ENCODE measurements at places on chromosomes 6 and 20.

DNA sequence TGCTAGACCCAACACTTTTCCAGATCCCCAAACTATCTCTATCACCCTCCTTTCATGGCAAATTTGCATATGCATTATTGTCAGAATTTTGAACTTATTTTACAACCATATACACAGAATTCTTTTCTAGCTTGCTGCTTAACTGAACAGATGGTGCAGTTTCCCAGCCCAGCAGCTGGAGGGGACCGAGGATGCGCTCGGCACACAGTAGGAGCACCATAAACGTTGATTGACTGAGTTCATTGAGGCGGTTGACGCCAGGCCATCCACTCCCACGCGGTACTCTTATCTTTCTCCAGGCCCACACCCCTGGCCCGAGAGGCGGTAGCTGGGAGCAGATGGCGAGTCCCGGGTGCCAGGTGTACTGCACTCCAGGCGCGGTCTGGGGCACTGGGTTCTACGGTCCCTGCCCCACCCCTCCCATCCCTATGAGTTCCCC, 6.8 kb upstream of the SOX4 start:
- no peak for DNase-seq

DNA sequence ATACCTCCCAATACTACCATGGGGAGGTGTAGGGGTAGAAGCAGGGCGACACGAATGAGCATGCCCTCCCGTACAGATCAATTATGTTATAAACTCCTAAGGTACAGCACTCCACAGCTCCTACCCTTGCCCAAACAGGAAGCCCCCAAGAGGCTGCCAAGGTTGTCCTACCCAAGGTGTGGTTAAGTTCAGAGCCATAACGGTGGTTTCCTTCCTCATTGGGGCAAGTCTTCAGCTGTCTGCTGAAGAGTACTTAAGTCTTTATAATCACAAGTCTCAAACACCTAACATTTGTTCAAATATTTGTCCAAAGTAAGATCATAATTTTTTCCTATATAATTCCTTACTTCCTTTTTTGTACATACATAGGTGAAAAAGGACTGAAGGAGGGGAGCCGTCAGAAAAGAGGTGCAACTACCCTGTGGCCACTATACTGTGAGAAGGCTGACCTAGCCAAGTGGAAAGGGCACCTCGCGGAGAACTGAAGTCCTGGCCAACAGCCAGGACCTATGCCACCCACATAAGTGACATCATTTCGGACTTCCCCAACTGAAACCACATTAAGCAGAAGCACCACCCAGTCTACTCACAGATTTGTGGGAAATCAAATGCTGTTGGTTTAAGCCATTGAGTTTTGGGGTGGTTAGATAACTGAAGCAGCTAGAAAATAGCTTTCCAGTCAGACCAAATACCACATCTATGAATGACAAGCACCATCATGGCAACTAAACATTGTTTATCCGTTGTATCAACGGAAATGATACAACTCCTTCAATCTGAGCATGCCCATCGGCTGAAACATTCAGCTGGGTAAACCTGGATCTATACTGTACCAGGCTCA, 2.9 kb upstream of the RAB22A start:
- DNase-seq = peak; percentile 61

DNA sequence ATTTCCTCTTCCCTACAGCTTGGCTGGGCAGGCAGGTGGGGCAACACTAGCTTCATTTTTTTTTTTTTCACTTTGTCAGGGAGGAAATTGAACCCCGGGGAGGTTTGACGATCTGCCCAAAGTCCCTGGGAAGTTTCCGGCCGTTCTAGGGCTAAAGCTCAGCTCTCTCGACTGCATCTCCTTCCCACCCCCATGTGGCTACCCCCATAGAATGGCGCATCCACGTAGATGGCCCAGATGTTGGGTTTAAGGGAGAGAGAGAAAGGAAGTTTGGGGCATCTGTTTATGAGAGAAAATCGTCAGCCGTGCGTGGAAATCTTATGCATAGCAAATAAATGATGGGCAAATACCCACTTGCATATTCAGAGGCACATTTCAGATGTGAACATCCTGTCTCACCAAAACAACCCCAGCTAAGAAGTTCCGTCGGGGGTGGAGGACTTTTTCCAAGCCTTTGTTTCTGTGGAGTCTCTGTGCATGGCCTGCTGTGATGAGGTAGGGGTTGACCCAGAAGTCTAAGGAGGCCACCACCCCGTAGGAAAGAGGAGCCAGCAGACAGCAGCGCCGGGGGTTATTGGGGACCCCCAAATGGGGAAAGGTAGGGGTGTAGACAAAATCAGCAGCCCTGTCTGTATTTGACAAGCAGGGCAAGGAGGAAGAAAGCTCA, 40.5 kb upstream of the ZNF831 start:
- no peak for DNase-seq

- DNase-seq = no peak
Observed at GRCh38 chr20:57959018-57959417, 249.2 kb upstream of the PMEPA1 start.

DNA sequence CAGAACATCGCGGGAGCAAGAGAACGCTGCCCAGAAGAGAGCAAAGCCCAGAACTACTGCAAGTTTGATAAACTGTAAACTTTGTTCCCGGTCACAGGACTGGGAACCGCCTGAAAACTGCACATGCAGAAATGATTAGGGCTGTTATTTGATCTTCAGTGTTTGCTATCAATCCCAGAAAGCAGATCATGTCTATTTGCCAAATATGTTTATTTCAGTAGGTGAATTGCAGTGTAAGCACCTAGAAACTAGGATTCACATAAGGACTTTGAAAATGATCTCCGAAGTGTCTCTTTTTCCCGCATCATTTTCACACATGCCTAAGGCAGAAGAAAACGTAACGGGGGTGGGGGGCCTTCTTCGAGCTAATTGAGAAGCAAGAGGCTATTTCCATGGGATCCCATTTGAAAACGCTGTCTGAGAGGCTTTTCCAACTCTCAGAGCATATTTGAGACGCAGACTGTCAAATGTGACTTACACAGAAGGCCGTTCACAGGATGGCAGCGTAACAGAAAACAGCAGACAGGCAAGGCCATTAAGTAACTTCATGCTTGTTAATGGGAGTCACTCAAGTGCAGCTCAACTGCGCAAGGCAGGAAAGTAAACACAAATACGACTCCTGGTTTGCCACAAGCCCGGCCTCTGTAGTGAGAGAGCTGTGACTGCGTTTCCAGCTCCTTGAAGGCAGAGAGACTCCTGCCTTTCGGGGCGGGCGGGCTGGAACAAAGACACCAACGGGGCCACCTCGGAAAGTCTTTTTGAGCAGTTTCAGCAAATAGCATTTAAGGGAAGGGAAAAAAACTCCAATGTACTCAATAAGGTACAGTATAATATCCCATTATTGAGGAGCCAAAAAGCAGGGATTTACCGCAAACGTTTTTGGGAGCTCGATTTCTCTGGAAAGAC, 144.7 kb upstream of the ZNF217 start:
- no peak for DNase-seq

DNA sequence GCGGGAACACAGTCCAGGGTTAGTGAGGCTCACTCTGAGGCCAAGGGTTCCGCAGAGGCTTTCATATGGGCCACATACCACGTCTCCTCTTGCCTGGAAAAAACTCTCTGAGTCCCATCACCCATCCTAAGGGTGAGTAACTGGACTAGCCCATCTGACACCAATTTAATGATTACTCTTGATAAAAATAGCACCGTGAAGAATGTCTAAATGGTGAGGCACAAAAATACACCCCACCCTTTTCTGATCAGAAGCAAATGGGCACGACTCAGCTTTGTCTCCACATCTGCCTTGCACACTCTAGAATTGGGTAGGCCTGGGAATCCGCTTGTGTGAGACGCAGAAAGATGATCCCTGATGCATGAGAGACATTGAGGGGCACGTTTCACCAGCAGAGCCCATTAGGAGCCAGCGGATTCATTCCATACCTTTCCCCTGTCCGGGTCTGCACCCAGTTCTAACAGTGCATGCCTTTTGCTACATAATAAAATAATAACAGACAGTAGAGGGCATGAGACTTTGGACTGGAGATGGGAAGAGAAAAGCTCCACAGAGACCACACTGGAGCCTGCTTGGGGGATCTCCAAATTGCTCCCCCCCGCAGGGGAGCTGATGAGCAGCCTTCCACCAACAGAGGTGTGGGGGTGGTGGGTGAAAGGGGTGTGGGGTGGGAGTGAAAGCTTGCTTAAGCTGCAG, 110.0 kb upstream of the KCNK16 start:
- DNase-seq = no peak

DNA sequence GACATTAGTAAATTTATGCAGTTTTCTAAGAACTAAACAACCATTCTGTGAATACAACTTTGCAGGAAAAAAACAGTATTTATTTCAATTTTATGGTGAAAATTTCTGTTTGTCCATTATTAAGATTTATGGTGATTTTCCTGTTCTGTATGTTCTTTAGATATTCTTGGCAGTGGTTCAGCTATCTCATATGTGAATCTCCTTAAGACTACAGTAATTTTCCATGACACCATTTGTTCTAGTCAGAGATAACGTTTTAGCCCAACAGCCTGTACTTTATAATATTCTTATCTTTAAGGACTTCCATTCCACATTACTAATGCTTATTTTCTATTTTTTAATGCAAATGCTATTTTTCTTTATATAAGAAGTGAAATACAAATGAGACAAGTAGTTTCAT, 504.0 kb downstream of the RFPL4B start:
- DNase-seq = no peak

- no peak for DNase-seq
Observed at GRCh38 chr6:138204792-138205384, 13.4 kb downstream of the PBOV1 start.
